ENCODE measurements at places on chromosomes 3 and 15. TPM values are rescaled to one million over a fixed set of nuclear protein-coding genes. Genes with fewer than 3 reads are reported as not detected.

- peak; percentile 69 for DNase-seq
- no peak overlapping the region for H3K4me3 ChIP-seq
- H3K27me3 ChIP-seq: no peaks in the 10 kb centered on the region
- no peak overlapping the region for H3K27ac ChIP-seq
- H3K36me3 ChIP-seq: no peaks in the 10 kb centered on the region
These were observed 51.0 kb upstream of the KLF13 start for GRCh38 chr15:31275331-31276262.

Gene ANKDD1A
- 17.7 TPM for total RNA-seq

GRCh38 chr15:101505610-101506337 lies 16.3 kb upstream of the PCSK6 start:
- no peak overlapping the region for H3K4me3 ChIP-seq
- H3K36me3 ChIP-seq: no peaks in the 10 kb centered on the region
- peaks cover 14% of the 10 kb centered on the region for H3K4me1 ChIP-seq
- no peaks in the 10 kb centered on the region for H3K27me3 ChIP-seq
- peak; percentile 52 for DNase-seq
- no peak overlapping the region for H3K27ac ChIP-seq

- no peak for DNase-seq
- H3K4me1 ChIP-seq: peaks cover 7% of the 10 kb centered on the region
- no peaks in the 10 kb centered on the region for H3K36me3 ChIP-seq
- no peaks in the 10 kb centered on the region for H3K27me3 ChIP-seq
- H3K4me3 ChIP-seq: no peak overlapping the region
These were observed 605.5 kb upstream of the KCNMB2 start for GRCh38 chr3:177930771-177931170.

- DNase-seq: no peak
- H3K4me1 ChIP-seq: no peaks in the 10 kb centered on the region
- H3K27ac ChIP-seq: no peak overlapping the region
These were observed 167.0 kb upstream of the UBE2E2 start for GRCh38 chr3:23035927-23036640.

DNA sequence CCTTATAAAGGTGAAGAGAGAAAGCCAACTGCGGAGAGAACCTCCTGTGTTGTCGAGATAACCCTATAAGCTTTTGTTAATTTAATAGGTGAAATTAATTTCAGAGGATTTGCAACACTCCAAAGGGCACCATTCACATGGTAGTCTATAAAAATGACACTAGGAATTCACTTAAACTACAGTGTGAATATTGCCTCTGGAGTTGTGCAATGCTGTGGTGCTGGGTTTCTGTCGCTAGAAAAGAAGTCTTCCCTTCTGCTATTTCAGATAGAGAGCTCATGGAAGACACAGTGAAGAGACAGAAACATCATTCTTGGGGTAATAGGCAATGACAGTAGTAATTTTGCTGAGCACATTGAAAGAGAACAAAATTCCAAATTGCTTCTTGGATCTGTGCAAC lies 28.8 kb upstream of the PROK2 start:
- H3K27ac ChIP-seq: no peak overlapping the region
- no peaks in the 10 kb centered on the region for H3K27me3 ChIP-seq
- H3K4me1 ChIP-seq: no peaks in the 10 kb centered on the region
- H3K4me3 ChIP-seq: no peak overlapping the region
